Tibial nerve (tissue), 4 donors: ENCODE measurements at places on chromosomes 5 and 9. TPM values are rescaled to one million over a fixed set of nuclear protein-coding genes. Genes with fewer than 3 reads are reported as not detected.

- no peaks in the 10 kb centered on the region for H3K4me1 ChIP-seq
- H3K4me3 ChIP-seq, result no peak overlapping the region
- no peak for DNase-seq
- no peaks in the 10 kb centered on the region for H3K27me3 ChIP-seq
- no peak overlapping the region for H3K27ac ChIP-seq
These were observed 227.2 kb downstream of the RAB3C start for GRCh38 chr5:58810086-58810485.

DNA sequence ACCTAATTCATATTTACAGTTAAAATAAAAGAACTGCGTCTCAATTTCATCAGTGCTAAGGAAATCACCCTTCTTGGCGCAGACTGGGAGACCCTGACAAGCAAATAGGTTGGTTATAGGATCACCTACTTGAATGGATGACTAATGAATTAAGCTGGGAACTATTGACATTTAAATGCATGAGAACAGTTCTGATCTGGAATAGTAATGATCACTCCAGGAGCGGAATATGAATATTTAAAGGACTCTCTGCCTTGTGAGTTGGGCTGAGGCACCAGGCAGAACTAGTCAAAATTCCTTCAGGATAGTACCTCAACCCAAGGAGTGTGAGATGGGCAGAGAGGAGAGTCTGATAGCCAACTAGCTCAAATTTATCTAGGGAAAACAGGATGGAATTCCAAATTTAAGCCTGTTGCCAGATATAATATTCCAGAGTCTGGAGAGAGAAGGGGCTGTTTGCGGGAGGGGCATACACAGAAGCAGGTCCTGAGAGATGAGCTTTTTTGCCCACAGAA is 364.4 kb downstream of the CSNK1G3 start:
- DNase-seq, result no peak
- no peaks in the 10 kb centered on the region for H3K27me3 ChIP-seq
- no peak overlapping the region for H3K4me3 ChIP-seq
- H3K27ac ChIP-seq, result peak overlapping the region; percentile 78

GRCh38 chr9:26605367-26605766 is 287.2 kb downstream of the CAAP1 start:
- H3K4me3 ChIP-seq, result no peak overlapping the region
- DNase-seq, result no peak
- H3K4me1 ChIP-seq, result no peaks in the 10 kb centered on the region

Gene CDH10
- total RNA-seq, result not detected

GRCh38 chr9:109953300-109953699 is 173.3 kb downstream of the PALM2AKAP2 start:
- no peak for DNase-seq
- H3K36me3 ChIP-seq, result no peaks in the 10 kb centered on the region
- no peak overlapping the region for H3K27ac ChIP-seq
- H3K4me3 ChIP-seq, result no peak overlapping the region
- H3K27me3 ChIP-seq, result no peaks in the 10 kb centered on the region

GRCh38 chr5:57550132-57550531 is 67.5 kb upstream of the ACTBL2 start:
- DNase-seq, result no peak
- H3K27ac ChIP-seq, result peak overlapping the region; percentile 34
- H3K27me3 ChIP-seq, result no peaks in the 10 kb centered on the region
- H3K4me1 ChIP-seq, result peaks cover 18% of the 10 kb centered on the region

DNA sequence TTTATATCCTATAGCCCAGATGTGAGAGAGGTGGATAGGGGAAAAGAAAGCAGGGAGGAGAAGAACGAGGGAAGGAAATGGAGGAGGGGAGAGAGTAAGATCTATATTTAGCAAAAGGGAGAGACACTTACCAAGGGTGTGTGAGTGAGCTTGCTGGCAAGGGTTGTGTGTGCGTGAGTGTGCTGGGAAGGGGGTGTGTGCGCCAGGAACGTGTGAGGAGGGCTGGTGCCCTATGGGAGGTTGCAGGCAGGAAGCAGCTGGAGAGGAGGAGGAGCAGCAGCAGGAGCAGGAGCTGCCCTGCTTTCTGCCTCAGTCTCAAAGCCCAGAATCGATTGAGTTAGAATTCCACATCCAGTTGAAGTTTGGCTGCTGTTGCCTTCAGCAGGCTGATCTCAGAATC is 148.3 kb upstream of the RUSC2 start:
- no peaks in the 10 kb centered on the region for H3K27me3 ChIP-seq
- H3K4me1 ChIP-seq, result peaks cover 17% of the 10 kb centered on the region
- no peak overlapping the region for H3K4me3 ChIP-seq
- H3K27ac ChIP-seq, result no peak overlapping the region
- peaks cover 15% of the 10 kb centered on the region for H3K36me3 ChIP-seq

GRCh38 chr9:35658968-35659220 is 802 bp downstream of the CCDC107 start:
- DNase-seq, result no peak
- H3K27ac ChIP-seq, result peak overlapping the region; percentile 99
- H3K4me1 ChIP-seq, result no peaks in the 10 kb centered on the region
- peaks cover 14% of the 10 kb centered on the region for H3K36me3 ChIP-seq

- H3K4me1 ChIP-seq, result no peaks in the 10 kb centered on the region
- DNase-seq, result no peak
- no peak overlapping the region for H3K27ac ChIP-seq
- H3K4me3 ChIP-seq, result no peak overlapping the region
- no peaks in the 10 kb centered on the region for H3K36me3 ChIP-seq
These were observed 241.4 kb downstream of the HINT1 start for GRCh38 chr5:130923543-130924124.

Gene ARID3C
- total RNA-seq, result 0.66 TPM

DNA sequence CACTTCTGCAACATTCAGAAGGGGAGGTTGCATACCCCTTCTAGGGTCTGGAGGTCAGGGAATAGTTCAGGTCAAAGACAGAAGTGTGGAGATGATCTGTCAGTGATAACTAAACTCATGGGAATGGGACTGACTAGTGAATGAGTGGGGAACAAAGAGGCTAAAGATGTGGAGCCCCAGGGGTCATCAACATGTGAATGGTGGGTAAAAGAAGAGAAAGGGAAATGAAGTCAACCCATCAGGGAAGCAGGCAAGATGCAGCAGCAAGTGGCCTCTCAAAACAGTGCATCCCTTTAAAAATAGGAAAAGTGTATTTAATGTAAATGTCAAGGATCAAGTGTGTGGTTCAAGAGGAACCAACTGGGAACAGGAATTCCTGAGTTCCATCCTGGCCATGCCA is 69.9 kb downstream of the PLPPR1 start:
- no peak for DNase-seq
- no peaks in the 10 kb centered on the region for H3K4me1 ChIP-seq
- no peak overlapping the region for H3K27ac ChIP-seq
- H3K27me3 ChIP-seq, result no peaks in the 10 kb centered on the region

Gene C9orf50
- 1.6 TPM for total RNA-seq

GRCh38 chr5:142109331-142110045 is 909 bp downstream of the NDFIP1 start:
- H3K27me3 ChIP-seq, result no peaks in the 10 kb centered on the region
- H3K4me1 ChIP-seq, result peaks cover 12% of the 10 kb centered on the region
- H3K4me3 ChIP-seq, result peak overlapping the region; percentile 65
- H3K36me3 ChIP-seq, result no peaks in the 10 kb centered on the region

DNA sequence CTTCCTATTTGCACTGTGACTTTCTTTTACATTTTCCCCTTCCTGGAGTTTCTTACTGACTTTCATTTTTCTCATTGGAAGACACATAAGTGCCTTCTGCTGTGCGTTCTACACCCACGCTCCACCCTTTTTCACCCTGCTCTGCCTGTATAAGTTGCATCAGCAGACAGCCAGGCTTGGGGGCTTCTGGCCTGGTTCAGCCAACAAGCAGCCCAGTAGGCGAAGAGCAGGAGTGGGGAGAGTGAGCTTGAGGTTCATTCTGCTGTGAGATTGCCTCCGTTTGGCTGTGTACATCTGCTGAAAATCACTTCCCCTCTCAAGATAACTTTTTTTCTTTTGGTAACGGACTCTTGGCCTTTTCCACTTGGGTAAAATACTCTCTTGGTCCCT is 38.4 kb downstream of the RASGRF2 start:
- no peak for DNase-seq
- no peaks in the 10 kb centered on the region for H3K4me1 ChIP-seq
- H3K36me3 ChIP-seq, result no peaks in the 10 kb centered on the region

Gene EXOSC3
- 50.4 TPM for total RNA-seq

DNA sequence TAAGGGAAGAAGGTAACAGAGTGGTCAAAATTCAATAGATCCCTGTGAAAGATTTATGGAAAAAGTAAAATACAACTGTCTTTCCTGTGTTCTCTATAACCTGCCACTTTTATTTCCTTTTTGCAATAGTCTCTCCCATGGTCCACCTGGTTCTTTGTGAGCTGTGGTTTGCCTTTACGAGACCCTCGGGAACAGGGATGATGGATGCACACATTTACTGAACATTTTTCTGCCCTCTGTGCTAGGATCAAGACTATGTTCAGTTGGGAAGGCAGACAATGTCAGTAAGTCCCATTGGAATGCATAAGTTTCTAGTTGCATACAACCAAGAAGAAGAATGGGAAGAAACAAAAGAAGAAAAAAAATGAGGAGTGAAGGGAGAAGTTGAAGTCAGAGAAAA is 281.2 kb downstream of the TRPM3 start:
- DNase-seq, result no peak
- H3K36me3 ChIP-seq, result no peaks in the 10 kb centered on the region
- H3K4me3 ChIP-seq, result no peak overlapping the region
- no peaks in the 10 kb centered on the region for H3K27me3 ChIP-seq
- H3K27ac ChIP-seq, result no peak overlapping the region

DNA sequence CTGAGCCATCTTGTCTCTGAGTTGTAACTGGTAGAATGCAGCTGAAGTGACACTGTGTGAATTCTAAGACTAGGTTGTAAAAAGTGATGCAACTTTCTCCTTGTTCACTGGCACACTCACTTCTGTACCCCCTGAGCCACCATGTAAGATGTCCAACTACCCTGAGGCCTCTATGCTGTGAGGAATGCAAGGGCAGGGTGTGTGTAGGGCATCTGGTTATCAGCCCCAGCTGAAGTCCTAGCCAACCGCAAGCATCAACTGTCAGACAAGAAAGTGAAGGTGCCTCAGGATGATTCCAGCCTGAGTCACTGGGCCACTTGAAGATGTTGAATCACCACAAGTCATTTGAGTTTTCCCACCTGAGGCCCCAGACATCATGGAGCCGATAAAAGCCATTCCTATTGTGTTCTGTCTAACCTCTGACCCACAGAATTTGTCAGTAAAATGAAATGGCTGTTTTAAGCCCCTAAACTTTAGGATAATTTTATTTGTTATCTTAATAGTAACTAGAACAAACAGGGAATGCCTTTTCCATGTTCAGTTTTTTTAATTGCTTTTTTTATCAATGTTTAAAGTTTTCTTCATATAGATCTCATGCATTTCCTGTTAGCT is 18.7 kb upstream of the RHOBTB3 start:
- no peak overlapping the region for H3K4me3 ChIP-seq
- no peaks in the 10 kb centered on the region for H3K36me3 ChIP-seq
- H3K4me1 ChIP-seq, result no peaks in the 10 kb centered on the region

- H3K27me3 ChIP-seq, result no peaks in the 10 kb centered on the region
- DNase-seq, result no peak
- H3K36me3 ChIP-seq, result no peaks in the 10 kb centered on the region
- H3K4me1 ChIP-seq, result no peaks in the 10 kb centered on the region
- no peak overlapping the region for H3K4me3 ChIP-seq
These were observed 106.7 kb upstream of the PHYKPL start for GRCh38 chr5:178339272-178339671.

- no peak for DNase-seq
- H3K27ac ChIP-seq, result no peak overlapping the region
These were observed 129.0 kb upstream of the WWC1 start for GRCh38 chr5:168162464-168162863.

Gene HACD4
- total RNA-seq, result 3.3 TPM

Gene TAF11L5
- total RNA-seq, result not detected

DNA sequence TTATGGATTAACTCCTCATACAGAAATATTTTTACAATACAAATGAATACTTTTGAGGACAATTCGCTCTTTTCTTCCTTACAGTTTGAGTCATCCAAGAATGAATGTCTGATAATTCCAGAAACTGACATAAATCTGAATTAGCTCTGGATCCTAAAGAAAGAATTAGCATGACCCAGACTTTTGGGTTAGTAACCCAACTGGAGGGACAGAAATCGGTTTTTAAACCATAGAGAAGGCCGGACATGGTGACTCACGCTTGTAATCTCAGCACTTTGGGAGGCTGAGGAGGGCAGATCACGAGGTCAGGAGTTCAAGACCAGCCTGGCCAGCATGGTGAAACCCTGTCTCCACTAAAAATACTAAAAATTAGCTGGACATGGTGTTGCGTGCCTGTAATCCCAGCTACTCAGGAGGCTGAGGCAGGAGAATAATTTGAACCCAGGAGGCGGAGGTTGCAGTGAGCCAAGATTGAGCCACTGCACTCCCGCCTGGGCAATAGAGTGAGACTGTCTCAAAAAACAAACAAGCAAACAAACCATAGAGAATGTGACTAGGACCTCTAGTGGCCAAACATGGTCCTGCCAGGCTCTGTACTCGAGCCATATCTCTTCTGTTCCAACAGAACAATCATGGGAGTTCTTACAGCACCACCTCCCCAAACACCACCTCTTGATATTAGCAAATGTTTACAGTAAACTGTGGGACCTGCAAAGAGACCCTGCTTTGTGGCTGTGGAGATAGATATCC is 44.8 kb downstream of the LURAP1L start:
- no peaks in the 10 kb centered on the region for H3K36me3 ChIP-seq
- peaks cover 3% of the 10 kb centered on the region for H3K4me1 ChIP-seq
- H3K4me3 ChIP-seq, result no peak overlapping the region
- no peak for DNase-seq

Gene GDA
- total RNA-seq, result 1.3 TPM

- no peaks in the 10 kb centered on the region for H3K36me3 ChIP-seq
- H3K4me3 ChIP-seq, result no peak overlapping the region
- H3K27me3 ChIP-seq, result no peaks in the 10 kb centered on the region
- peaks cover 16% of the 10 kb centered on the region for H3K4me1 ChIP-seq
These were observed 85.7 kb upstream of the TNFAIP8 start for GRCh38 chr5:119270121-119270565.

Gene SPEF2
- total RNA-seq, result 33.5 TPM

GRCh38 chr5:132226516-132227234 is 978 bp downstream of the P4HA2 start:
- no peaks in the 10 kb centered on the region for H3K36me3 ChIP-seq
- H3K4me1 ChIP-seq, result peaks cover 65% of the 10 kb centered on the region
- DNase-seq, result no peak
- H3K27ac ChIP-seq, result peak overlapping the region; percentile 94
- no peaks in the 10 kb centered on the region for H3K27me3 ChIP-seq
